Suprapubic skin (tissue), 4 donors: ENCODE measurements at places on chromosomes 16 and 17.

DNA sequence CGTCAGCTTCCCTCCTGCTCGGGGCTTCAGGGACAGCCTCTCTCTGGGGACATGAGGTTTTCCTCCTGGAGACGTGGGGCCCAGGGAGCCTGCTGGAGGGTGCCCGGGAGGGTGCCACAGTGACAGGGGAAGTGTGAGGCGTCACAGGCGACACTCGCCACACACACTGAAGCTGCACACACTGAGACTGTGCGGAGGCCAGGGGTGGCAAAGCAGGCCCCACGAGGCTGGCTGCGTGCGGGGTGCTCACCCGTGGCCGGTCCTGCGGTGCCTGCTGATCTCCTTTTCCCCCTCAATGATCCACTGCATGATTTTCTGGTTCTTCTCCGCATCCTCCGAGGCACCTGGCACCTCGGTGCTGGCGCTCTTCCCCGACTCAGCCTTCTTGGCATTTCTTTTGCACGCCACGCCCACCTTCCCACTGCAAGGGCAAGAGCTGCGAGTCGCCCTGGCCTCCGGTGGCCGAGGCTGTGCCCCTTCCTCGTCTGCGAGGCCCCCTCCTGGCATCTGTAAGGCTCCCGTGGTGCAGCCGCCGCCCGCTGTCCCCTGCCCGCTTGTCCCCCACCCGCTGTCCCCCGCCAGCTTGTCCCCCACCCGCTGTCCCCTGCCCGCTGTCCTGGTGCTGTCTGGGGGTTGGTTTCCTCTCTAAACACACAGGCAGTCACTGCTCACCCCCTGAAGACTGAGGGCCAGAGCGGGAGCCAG, 14.0 kb downstream of the PDIA2 start:
- no peaks in the 10 kb centered on the region for H3K27me3 ChIP-seq
- no peak overlapping the region for H3K27ac ChIP-seq
- H3K36me3 ChIP-seq = peaks cover 45% of the 10 kb centered on the region
- DNase-seq = no peak
- no peaks in the 10 kb centered on the region for H3K4me1 ChIP-seq

GRCh38 chr16:79286646-79287423, 313.7 kb downstream of the MAF start:
- no peaks in the 10 kb centered on the region for H3K36me3 ChIP-seq
- no peak overlapping the region for H3K27ac ChIP-seq
- no peak for DNase-seq
- H3K27me3 ChIP-seq = peaks cover 3% of the 10 kb centered on the region

- DNase-seq = no peak
- no peaks in the 10 kb centered on the region for H3K27me3 ChIP-seq
- H3K27ac ChIP-seq = peak overlapping the region; percentile 51
- no peaks in the 10 kb centered on the region for H3K36me3 ChIP-seq
- H3K4me3 ChIP-seq = peak overlapping the region; percentile 56
Observed at GRCh38 chr17:16407911-16408588, 7.3 kb upstream of the TRPV2 start.

DNA sequence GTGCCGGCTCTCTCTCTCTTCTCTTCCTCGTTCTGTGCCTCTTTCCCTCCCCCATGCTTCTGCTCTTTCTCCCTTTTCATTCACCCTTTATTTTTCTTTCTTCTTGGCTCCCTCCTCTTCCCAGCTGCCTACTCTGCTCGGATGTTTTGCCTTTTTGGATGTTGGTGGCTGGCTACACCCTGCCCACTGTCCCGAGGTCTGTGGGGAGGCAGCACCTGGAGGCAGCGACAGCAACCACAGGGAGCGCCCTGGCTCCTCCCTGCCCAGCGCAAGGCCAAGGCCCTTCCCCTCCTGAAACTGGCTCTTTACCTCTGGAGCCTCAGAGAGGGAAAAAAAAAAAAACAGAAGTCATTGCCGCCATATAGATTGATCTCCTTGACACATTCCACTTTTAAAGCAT, 20.0 kb downstream of the CLUAP1 start:
- H3K27me3 ChIP-seq = no peaks in the 10 kb centered on the region
- no peaks in the 10 kb centered on the region for H3K4me1 ChIP-seq
- no peak overlapping the region for H3K4me3 ChIP-seq
- peak overlapping the region; percentile 32 for H3K27ac ChIP-seq
- H3K36me3 ChIP-seq = peaks cover 65% of the 10 kb centered on the region
- no peak for DNase-seq
